CD4-positive, alpha-beta T cell treated with Interleukin-1 beta for 1 hour (primary cell): ENCODE measurements at places on chromosomes 1 and 21.

DNA sequence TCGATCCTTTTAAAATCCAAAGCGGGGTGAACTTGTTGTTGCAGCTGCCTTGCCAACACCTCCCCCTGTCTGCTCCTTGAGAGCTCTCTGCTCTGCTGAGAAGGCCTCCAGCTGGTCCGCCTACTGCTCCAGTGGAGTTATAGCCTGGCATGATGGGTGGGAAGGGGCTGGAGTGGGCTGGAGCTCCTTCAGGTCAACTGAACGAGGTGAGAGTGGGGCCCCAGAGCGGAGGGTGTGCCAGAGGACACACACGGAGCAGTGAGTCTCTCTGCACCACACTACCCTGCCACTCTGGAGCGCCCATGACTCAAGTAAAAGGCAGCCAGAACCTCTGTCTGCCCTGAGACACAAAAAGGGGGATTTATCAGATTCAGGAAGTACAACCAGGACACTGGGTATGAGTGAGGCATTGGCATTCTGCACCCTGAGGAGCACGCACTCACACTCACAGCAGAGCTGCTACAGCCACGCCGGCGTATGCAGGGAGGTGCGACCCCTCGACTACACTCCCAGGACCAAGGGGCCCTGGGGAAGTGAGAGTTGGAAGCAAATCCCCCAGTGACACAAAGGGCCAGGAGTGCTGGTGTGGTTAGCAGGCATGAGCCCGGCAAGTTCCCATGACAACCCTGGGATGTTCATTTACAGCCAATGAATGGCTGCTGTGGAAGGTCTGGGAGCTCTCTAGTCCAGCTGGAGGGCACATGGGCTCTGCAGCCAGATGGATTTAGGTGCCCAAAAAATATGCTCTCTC, 28.0 kb upstream of the EVA1B start:
- DNase-seq, result no peak

DNA sequence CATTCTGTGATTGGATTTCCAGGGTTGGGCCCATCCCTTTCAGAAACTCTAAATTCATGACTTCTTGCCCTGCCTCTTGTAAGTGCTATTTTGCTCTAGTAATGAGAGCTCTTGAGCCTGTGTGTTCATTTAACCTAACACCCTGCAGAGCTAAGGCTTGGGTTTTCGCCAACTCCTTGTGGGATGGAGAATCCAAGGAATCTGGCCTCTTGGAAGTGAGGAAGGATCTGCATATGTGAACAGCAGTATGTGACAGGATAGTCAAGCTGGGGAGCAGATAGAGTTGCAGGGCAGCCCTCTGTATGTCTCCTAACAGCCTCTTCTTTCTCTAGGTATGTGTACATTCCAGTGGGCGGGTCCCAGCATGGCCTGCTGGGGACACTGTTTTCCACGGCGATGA, 258.9 kb downstream of the HHAT start:
- DNase-seq, result no peak

DNA sequence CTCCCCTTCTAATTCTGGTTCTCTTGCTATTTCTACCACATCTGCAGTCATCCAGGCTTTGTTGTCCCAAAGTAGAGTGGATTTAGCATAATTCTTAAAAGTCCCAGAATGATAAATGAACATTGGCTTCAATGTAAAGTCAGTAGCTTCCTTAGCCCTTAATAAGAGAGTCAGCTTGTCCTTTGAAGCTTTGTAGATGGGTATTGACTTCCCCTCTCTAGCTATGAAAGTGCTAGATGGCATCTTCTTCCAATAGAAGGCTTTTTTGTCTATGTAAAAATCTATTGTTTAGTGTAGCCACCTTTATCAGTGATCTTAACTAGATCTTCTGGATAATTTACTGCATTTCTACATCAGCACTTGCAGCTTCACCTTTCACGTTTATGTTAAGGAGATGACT, 181.4 kb upstream of the B3GALT2 start:
- peak; percentile 2 for DNase-seq

GRCh38 chr1:239125027-239125426, 261.3 kb upstream of the CHRM3 start:
- DNase-seq, result no peak

DNA sequence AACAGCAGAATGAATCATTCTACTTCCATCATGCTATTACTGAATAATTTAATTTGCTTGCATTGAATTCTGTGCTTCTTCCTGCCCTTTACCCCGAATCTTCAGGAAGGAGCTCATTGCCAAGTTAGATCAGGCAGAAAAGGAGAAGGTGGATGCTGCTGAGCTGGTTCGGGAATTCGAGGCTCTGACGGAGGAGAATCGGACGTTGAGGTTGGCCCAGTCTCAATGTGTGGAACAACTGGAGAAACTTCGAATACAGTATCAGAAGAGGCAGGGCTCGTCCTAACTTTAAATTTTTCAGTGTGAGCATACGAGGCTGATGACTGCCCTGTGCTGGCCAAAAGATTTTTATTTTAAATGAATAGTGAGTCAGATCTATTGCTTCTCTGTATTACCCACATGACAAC, 44.2 kb downstream of the MAP3K7CL start:
- no peak for DNase-seq

GRCh38 chr1:235563513-235564061, 59.3 kb upstream of the B3GALNT2 start:
- no peak for DNase-seq

- no peak for DNase-seq
These were observed 33.9 kb downstream of the COQ8A start for GRCh38 chr1:226973898-226974543.

- no peak for DNase-seq
These were observed 2.5 kb downstream of the PPP1R15B start for GRCh38 chr1:204409123-204409522.

DNA sequence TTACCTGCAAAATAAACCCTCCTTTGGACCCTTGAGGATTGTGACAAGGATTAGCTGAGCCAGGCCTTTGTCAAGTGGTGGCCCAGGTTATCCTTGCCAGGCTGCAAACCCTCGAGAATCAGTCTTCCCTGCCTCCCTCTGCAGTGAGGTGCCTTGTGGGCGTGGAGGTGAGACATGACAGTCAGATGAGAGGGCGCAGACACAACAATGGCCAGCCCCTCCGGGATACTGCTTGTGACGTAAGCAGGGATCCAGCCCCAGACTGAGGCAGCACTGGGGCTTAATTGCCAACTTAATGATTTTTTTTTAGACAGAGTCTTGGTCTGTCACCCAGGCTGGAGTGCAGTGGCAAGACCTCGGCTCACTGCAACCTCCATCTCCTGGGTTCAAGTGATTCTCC, 104.6 kb downstream of the LAMC2 start:
- no peak for DNase-seq

DNA sequence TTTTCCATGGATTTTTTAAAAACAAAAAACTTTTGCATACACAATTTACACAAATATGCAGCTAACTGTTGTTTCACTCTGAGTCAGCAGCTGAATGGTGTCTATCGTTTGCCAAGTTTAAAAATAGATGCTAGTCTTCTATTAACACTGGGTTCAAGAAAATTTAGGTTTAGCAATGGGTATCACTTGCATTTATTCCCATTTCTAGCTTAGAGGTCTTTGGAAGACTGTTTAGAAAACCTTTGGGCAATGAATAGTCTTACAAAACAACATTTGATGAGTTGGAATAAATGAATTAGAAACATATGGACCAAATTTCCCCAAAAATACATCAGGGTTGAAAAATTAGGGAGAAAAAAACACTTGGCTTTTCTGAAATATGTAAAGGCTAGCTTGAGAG, 165.8 kb downstream of the LYPLAL1 start:
- no peak for DNase-seq

DNA sequence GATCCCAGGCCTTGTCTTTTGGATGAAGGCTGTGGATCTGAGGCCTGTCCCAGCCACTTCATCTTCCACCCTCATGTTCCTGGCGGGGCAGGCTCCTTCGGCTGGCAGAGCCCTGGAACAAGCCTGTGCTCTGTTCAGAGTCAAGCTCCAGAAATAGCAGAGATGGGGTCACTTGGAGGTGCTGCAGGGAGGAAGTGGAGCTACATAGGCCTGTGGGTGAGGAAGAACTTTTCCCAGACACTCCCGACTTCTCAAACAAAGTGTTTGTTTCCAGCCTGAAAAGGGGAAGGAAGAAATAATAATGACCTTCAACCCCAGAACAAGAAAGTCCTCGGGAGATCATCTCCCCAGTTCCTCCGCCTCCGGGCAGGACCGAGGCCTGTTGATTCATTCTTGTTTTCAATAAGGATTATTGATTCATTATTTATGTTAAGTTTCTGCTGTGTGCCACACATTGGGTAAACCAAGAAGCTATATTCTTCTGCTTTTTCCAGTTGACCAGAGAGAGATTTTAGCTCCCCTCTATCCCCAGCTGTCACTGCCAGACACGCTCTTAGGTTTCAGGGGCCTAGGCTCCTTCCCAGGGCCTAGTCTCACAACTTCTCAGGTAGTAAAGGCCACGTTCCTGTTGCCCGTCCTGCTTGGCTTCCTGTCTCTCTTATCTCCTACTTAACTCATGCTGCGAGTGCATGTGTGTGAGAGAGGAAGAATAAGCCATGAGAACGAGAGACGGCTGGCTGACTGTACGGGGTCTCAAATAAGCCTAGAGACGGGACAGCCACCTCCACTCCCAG, 16.9 kb downstream of the IKBKE start:
- no peak for DNase-seq

DNA sequence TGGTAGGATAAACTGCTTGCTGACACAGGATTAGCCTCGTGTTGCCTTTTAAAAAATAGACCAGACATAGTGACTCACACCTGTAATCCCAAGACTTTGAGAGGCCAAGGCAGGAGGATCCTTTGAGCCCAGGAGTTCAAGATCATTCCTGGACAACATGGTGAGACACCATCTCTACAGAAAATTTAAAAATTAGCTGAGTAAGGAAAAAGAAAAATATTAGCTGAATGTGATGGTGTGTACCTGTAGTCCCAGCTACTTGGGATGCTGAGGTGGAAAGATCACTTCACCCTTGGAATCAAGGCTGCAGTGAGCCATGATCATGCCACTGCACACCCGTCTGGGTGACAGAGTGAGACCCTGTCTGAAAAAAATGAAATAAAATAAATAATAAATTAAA, 82.0 kb downstream of the ETS2 start:
- no peak for DNase-seq

- peak; percentile 62 for DNase-seq
These were observed 12.8 kb downstream of the PPFIA4 start for GRCh38 chr1:203038891-203039608.

DNA sequence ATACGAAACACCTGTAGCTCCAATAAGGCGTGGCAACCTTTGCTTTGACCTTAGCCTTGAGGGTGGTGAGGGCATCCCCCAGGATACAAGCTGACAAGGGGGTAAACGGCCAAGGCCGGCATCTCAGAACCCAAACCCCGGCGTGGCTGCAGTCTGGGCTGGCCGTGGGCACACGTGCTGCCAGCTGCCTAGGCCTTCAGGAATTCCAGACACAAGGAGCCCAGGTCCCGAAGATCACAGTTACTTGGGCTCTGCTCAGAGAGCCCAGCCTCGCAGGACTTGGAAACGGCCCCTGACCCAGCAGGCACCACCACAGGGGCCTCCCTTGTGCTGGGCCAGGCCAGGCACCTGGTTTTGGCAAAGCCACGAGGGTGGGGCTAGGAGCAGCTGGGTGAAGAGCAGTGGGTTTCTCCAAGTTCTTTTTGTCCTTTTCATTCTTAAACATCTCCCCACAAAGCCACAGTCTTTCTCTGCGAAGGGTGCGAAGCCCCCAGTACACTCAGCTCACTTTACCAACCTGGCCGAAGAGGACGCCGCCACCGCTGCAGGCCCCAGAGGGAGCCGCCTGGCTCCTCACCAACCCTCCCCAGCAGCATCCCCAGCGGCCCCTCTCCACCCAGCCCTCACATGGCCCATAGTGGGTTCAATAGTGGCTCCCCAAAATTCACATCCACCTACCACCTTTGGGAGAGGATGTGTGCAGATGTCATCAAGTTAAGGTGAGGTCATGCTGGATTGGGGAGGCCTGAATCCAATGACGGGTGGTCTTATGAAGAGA, 26.8 kb downstream of the PRDM15 start:
- no peak for DNase-seq

DNA sequence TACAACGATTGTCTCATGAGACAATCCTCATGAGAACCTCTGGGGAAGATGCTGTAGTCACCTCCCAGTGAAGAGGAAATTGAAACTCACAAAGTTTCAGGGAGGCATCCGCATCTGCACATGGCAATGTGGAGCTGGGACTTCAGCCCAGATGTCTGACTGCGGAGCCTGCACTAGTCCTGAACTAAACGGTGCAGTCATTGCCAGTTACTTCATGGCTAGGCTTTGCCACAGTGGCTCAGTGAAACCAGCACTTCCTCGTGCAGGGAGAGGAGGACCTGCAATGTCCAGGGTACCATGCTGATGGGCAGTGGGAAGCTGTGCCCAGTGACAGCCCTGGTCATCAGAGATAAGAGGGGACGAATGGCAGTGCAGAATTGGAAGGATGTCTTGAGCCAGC, 40.7 kb upstream of the ETS2 start:
- no peak for DNase-seq

DNA sequence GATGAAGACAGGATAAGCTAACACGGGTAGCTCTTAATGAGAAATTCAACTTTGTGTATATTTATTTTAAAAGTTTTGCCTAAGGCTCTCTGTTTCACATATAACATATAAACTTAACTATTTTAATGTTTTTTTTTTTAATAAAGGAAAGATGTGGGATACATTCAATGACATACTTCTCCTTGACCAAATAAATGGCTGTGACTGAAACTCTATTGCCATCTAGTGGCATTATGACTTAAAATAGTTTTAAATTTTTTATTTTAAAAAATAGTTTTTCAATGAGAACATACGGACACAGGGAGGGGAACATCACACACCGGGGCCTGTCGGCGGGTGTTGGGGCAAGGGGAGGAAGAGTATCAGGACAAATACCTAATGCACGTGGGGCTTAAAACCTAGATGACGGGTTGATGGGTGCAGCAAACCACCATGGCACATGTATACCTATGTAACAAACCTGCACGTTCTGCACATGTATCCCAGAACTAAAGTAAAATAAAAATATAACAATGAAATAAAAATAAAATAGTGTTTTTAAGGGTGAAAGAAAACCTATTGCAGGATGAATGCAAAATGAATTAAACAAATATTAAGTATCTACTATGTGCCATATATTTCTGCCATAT, 83.4 kb downstream of the LYST start:
- DNase-seq, result no peak

- DNase-seq, result no peak
These were observed 162.4 kb downstream of the PLPPR5 start for GRCh38 chr1:98842241-98842640.

DNA sequence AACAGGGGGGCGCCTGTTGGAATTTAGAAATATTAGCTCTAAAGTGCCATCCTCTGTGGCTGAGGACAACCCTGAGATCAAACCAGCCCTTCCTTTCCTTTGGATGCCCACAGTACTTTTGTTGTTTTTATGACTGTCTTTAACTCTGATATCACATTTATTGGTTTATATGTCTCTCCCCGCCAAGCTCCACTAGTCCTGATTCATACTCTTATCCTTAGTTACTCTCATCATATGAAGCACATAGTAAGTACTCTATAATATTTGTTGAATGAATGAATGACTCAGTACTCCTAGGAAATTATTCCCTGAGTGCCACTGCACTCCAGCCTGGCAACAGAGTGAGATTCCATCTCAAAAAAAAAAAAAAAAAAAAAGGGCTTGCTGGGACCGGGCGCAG, 22.6 kb upstream of the NRDC start:
- DNase-seq, result no peak

- DNase-seq, result no peak
These were observed 65.9 kb upstream of the FAM20B start for GRCh38 chr1:178959543-178960460.

- DNase-seq, result no peak
These were observed 159.6 kb downstream of the TOMM20 start for GRCh38 chr1:234969011-234969441.

GRCh38 chr1:6614019-6614928, 743 bp downstream of the PHF13 start:
- DNase-seq, result peak; percentile 62

GRCh38 chr21:35316456-35316855, 267.4 kb upstream of the RUNX1 start:
- no peak for DNase-seq
